Activated CD4-positive, alpha-beta T cell treated with anti-CD3 and anti-CD28 coated beads, Interleukin-10, Interleukin-2, amounts not matched to agents 100 ng/mL and 50 ng/mL, durations not matched to agents 16 hours and 8 hours (primary cell): ENCODE measurements at places on chromosomes 2 and 18.
A peak's percentile ranks its signal among the peaks of the same experiment; 100 is the strongest.

DNA sequence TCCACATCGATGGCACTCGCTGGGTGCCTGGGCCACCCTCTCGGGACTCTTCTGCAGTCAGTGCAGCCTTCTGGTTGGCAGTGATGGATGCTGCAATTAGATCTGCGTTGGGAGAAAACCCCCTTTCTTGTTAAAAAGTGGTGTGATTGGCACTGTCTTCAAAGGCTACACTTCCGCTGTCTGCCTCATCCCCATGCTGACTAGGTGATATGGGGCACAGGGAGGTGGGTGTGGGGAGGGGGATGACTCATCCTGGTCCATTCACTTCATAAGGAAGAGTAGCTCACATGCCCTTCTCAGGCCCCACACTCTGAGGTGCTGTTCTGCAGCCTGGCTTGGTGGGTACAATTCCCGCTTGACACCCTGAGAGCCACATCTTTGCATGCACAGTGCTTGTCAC is 77.4 kb downstream of the THNSL2 start:
- DNase-seq = peak; percentile 12

DNA sequence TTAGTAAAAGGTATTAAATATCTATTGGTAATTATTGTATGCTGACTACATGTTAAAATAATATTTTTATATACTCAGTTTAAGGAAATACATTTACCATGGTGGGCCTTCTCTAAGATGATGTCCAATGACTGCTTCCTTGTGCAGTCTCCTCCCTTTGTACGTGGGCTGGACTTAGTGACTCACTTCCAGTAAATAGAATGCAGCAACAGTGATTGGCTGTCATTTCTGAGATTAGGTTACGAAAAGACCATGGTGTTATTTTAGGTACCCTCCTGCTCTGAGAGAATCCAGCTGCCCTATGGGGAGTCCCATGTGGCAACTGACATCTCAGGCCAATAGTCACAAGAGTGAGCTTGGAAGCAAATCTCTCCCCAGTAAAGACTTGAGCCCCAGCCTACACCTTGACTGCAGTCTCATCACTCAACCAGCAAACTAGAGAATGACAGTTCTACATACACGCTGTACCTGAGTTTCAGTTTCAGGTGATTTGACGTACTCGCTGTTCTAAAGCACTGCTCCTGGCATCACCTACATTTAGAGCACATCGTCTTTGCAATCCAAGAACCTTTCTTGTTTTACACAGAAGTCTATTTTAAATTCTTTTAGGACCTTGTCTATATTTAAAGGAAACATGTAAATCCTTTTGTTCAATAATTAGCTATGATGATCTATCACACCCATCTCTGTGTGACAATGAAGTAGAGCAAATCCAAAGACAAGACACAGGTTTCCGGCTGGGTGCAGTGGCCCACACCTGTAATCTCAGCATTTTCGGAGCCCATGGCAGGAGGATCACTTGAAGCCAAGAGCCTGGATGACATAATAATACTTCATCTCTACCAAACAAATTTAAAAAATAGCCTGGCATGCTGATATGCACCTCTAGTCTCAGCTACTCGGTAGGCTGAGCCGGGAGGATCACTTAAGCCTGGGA is 87.2 kb downstream of the COBLL1 start:
- no peak for DNase-seq

GRCh38 chr18:8814206-8814605 is 108.8 kb downstream of the MTCL1 start:
- no peak for DNase-seq

DNA sequence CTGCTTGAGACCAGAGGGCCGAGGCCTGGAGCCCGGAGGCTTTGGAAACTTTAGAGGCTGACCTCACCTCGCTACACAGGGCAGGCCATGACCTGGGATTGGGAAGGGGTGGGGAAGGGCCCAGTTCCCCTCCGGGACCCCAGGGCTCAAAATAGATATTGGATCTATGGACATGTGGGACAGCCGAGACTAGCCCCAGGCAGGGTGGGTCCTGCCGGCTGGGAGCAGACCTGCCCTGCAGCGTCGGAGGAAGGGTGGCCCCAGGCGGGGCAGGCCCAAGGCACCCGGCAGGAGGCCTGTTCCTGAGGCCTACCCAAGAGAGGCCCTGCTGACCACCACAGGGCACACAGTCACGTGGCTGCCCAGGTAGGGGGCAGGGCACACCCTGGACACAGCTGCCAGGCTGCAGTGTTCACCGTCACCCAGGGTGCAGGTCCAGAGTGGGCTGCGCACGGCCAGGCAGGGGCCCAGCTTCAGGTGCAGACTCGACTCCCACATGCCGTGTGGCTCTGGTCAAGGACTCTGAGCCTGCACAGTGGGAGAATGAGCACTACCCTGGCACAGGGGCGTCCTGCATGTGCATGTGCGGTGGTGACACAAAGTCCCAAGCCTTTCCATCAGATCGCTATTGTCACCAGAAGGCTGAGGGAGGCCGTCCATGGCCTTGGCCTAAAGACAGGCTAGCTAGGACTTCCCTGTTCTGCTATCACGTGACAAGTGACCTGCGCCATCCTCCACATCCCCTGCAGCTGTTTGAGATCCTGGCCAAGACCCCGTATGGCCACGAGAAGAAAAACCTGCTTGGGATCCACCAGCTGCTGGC is 13.2 kb downstream of the ANO7 start:
- DNase-seq = no peak

GRCh38 chr2:11367170-11367730 is 22.8 kb upstream of the ROCK2 start:
- DNase-seq = no peak

GRCh38 chr2:8394569-8395359 is 287.1 kb upstream of the ID2 start:
- no peak for DNase-seq
